ENCODE measurements at places on chromosomes 2 and 18.

DNA sequence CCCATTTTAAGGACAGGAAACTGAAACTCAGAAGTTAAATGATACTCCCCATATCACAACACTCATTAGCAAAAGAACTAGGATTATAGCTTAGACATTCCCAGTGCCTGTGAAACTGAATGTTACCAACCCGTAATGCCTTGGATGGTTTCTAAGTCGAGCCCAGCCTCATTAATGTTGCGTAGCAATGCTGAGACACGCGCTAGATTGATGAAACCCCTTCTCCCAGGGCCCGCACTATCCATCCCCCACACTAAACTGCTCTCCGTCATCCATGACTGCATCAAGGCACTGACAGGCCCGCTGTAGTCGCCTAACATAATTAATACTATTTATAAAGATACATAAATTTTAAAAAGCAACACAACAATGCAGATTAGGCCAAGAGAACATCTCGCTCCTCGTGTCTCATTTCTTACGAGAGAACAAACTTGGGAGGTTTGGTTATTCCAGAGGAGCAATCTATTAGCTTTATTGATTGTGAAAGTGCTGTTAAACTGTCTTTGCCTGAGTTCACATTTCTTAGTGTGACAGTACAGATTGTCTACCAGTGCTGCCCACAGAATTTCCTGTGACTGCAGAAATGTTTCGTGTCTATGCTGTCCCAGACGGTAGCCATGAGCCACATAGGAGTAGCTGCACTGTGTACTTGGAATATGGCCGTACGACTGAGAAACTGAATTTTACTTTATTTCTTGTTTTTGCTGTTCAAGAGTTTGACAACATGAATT is 312.2 kb upstream of the RAB12 start:
- DNase-seq = no peak

- DNase-seq = no peak
Observed at GRCh38 chr2:127541809-127542208, 6.3 kb downstream of the MYO7B start.

DNA sequence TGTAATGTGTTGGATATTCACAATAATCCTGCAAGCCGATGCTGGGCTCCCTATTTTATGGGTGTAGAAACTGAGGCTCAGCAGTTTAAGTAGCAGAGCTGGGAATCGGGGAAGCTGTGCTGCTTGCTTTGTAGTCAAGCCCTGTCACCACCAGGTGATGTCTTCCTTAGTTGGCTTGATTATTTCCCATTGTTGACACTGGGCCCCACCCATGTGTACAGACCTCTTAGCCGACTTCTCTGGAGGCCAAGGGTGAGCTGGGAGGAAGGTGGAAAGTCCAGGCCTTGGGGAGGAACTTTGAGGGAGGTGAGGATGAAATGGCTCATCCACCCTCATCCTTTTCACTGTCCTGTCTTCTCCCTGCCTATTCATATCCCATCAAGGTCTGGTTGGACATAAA is 60.0 kb downstream of the CAPN13 start:
- no peak for DNase-seq

GRCh38 chr2:206968134-206969086 is 29.1 kb downstream of the CPO start:
- no peak for DNase-seq

- peak; percentile 74 for DNase-seq
Observed at GRCh38 chr2:47076586-47077441, 78.3 kb downstream of the STPG4 start.

GRCh38 chr2:7639476-7639875 is 722.3 kb downstream of the RNF144A start:
- DNase-seq = no peak

- no peak for DNase-seq
Observed at GRCh38 chr2:20599001-20599600, 51.8 kb downstream of the HS1BP3 start.

DNA sequence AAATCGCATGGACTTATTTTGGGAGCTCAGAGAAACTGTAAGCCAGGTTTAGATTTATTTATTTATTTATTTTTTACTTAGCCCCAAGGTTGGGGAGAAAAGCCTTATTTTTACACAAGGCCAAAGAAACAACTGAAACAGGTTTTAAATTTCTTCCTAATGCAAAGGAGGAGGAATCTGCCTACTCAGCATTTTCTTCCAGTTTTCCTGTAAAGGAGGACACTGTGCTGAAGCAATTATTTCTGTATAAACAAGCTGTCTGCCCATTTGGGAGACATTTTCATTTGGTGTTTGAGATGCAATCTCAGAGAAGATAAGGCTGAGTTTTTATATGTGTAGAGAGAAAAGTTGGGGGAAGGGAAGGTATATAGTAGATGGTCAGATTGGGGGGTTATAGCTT is 125.0 kb downstream of the ETAA1 start:
- no peak for DNase-seq

DNA sequence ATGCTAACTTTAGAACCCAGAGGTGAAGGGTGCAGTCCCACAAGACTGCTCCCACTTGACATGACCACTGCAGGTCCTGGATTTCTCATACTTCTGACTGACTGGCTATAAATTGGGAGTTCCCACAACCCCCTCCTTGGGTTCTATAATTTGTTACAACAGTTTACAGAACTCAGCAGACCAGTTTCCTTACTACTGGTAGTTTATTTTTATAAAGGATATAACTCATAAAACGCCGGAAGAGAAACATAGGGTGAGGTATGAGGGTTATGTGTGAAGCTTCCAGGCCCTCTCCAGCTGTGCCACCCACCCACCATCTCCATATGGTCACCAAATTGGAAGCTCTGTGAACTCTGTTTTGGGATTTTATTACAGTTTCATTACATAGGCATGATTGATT is 839.6 kb downstream of the TSN start:
- DNase-seq = no peak

- no peak for DNase-seq
Observed at GRCh38 chr18:2258954-2259353, 312.4 kb downstream of the METTL4 start.

DNA sequence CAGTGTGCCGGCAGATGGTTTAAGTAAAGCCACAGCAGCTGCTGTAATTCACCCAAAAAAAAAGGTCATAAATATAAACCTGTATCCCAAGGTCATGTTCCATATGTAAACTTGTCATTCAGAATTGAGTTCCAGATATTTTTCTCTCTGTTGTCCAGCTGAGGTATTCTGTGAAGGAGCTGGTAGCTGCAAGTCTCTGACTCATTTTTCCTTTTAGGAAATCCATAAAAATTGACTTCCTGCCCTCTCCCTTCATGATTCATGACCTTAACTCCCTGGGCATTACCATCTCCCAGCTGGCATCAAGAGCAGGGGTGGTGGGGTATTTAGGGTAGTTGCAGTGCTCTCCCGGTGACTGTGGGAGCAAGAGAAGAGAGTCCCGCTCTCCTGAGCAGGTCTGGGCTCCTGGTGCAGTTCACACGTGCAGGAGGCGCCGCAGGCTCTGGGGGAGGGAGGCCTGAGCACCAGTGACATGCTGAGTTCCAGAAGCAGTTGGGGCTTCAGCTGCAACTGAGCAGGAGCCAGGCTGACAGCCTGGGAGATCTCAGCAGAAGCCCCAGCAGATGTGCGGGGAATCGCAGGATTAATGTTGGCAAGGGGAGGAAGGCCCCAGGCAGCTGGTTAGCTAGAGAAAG is 192.6 kb downstream of the MGAT5 start:
- DNase-seq = no peak

GRCh38 chr2:128493880-128494279 is 175.2 kb upstream of the HS6ST1 start:
- DNase-seq = no peak

GRCh38 chr2:2389215-2389614 is 58.1 kb upstream of the MYT1L start:
- DNase-seq = peak; percentile 20

- DNase-seq = no peak
Observed at GRCh38 chr18:9542924-9543323, 67.6 kb downstream of the RALBP1 start.

DNA sequence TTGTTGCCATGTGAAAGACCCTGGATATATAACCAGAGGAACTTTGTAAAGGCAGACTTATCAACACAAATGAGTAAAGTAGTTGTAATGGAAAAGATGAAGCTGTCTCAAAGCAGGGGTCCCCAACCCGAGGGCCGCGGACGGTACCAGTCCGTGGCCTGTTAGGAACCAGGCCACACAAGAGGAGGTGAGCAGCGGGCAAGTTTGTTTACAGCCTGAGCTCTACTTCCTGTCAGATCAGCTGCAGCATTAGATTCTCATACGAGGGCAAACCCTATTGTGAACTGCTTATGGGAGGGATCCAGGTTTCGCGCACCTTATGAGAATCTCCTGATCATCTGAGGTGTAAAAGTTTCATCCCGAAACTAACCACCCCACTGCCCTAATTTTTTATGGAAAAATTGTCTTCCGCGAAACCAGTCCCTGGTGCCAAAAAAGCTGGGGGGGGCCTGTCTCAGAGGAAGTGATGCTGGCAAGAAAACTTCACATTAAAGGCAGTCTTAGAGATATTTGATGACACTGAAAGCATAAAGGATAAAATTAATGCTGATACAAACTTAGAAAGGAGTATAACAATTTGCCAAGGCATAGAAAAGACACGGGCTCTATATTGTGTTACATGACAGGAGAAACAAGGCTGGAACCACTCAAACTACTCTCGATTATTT is 57.5 kb upstream of the MSTN start:
- no peak for DNase-seq

DNA sequence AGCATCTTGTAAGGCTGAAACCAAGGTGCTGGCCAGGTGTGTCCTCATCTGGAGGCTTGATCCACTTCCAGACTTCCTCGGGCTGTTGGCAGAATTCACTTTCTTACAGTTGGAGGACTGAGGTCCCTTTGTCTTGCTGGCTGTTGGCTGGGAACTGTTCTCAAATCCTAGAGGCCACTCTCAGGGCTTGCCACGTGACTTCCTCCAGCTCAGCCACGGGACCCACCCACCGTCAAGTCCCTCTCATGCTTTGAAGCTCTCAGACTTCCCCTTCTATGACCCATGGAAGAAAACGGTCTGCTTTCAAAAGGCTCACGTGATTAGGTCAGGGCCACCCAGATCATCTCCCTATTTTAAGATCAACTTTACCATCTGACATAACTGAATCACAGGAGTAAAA is 77.1 kb downstream of the SMAD4 start:
- DNase-seq = no peak

GRCh38 chr2:86011449-86011941 is 94.2 kb downstream of the POLR1A start:
- DNase-seq = no peak

- no peak for DNase-seq
Observed at GRCh38 chr2:25566694-25567093, 106.7 kb downstream of the DTNB start.

DNA sequence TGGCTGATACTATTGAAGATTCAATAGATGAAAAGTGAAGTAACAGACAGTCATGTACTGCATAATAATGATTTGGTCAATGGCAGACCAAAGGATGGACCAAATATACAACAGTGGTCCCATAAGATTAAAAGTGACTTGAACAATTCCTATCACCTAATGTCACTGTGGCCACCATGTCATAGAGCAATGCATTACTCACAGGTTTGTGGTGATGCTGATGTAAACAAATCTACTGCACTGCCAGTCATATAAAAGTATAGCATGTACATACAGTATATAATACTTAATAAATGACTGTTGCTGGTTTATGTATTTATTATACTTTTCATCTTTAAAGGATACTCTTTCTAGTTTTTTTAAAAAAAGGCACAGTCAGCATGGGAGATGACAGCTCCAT is 99.9 kb downstream of the USP34 start:
- DNase-seq = no peak

DNA sequence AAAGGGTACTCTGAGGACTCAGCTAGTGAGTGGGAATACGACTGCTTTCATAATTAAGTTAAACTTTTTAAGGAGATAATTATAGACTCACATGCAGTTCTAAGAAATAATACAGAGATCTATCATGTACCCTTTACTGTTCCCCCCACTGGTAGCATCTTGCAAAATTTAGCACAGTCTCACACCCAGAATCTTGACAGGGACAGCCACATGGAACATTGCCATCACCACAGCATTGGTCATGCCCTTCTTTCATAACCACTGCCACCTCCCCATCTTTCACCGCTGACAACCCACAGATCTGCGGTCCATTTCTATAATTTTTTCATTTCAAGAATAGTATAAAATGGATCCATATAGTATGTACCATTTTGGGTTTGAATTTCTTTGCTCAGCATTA is 37.8 kb downstream of the ARHGEF4 start:
- no peak for DNase-seq

DNA sequence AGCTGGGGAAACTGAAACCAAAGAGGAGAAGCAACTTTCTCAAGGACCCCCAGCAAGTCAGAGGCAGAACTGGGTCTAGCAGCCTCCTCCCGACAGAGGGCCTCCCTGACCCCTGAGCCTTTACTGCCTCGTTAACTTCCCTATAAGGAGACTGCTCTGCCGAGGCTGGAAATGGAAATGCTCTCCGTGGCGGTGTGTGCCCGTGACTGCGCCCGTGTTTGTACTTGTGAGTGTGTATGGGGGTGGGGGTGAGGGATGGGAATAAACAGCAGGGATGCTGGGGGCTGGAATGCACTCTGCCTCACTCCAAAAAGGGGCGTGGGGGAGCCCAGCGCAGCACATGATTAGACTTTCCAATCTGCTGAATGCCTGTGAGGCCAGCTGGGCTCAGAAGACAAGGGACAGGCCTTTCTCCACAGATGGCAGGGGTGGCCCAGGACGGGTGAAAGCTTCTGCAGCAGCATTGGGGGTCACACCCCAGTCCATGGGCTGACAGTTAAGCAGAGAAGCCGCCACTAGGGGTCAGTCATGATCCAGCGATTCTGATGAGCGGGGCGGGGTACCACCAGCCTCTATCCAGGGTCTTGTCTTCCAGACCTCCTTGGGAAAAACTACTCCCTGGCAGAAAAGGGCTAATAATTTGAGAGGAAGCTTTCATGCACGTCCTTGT is 26.8 kb downstream of the MPHOSPH10 start:
- peak; percentile 84 for DNase-seq

DNA sequence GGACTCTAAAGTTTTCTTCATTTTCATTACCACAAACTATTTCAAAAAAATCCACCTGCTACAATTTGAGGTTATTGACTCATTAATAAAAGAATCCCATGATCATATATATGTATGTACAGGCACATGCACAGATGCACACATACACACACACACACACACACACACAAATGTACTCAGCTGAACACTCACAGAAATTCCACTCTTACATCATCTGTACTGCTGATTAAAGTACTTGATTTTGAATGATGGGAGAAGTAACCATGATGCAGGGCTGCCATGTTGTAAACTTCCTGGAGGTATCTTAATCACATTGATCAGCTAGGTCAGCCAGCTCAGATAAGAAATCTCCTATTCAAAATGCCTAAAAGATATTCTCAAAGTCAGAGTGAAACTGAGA is 1313.2 kb upstream of the NRXN1 start:
- DNase-seq = no peak

DNA sequence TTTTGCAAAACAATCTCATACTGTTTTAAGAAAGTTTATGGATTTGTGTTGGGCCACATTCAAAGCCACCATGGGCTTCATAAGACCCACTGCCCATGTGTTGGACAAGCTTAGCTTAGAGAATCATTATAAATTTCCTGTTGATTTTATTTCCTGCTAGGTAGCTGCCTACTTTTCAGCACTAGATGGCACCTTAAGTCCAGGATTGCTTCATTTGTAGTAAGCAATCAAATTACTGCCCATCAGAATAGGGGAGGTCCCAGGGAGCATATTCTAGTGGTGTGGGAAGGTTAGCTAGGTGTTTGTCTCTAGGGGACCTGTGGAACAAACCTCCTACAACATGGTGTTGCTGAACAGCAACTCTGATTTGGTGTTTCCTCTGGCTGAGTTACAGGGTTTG is 11.0 kb upstream of the DCDC2C start:
- peak; percentile 55 for DNase-seq
